ENCODE measurements at places on chromosomes 12 and 14.

- no peak for DNase-seq
Measured at GRCh38 chr12:82857276-82857675, 170.6 kb downstream of the TMTC2 start.

- no peak for DNase-seq
Measured at GRCh38 chr12:125389061-125389697, 323.9 kb downstream of the AACS start.

- DNase-seq: no peak
Measured at GRCh38 chr12:123891516-123892179, 81.0 kb downstream of the CCDC92 start.

GRCh38 chr12:27344760-27345159 is 12.1 kb downstream of the BMAL2 start:
- DNase-seq: no peak

- no peak for DNase-seq
Measured at GRCh38 chr12:48545833-48546469, 20.5 kb downstream of the OR8S1 start.

GRCh38 chr12:15580431-15580830 is 208.8 kb downstream of the EPS8 start:
- DNase-seq: no peak

DNA sequence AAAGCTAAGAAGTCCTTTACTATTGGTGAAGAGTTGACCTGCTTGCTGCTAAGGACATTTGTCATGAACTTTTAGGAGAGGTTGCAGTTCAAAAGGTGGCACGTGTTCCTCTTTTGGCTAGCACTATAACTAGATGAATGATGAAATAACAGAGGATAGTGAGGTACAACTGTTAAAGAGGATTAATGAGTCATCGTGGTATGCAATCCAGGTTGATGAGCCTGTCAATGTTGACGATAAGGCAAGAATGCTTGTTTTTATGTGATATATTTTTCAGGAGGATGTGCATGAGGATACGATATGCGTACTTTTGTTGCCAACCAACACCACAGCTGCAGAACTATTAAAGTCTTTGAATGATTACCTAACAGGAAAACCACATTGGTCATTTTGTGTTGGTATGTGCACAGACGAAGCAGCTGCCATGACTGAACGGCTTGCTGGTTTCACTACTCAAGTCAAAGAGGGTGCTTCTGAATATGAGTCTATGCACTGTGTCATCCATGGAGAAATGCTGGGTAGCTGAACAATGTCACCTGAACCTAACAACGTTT is 10.6 kb downstream of the CEP128 start:
- DNase-seq: peak; percentile 19

- DNase-seq: peak; percentile 45
Measured at GRCh38 chr12:81377771-81378170, 299.9 kb downstream of the ACSS3 start.

DNA sequence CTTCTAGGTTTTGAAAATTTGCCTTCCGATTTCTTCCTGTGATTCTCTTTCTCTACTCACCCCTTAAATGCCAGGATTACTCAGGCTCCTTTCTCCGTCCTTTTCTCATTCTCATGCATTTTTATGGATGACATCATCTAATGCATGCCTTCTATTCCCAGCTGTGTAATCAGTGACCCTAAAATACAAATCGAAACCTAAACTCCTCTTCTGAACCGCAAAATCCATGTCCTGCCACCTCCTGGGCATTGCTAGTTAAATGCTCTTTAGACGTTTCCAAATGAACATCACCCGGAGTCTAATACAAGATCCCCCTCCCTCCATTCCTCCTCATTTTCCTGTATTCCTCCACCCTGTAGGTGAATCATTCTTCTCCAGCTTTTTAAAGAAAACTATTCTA is 1703.1 kb upstream of the FLRT2 start:
- DNase-seq: no peak

- peak; percentile 93 for DNase-seq
Measured at GRCh38 chr12:3453990-3454680, 36.9 kb upstream of the PRMT8 start.

- no peak for DNase-seq
Measured at GRCh38 chr12:33438025-33438772, 1.4 kb downstream of the SYT10 start.

- peak; percentile 72 for DNase-seq
Measured at GRCh38 chr14:69013943-69014782, 35.1 kb upstream of the ACTN1 start.

GRCh38 chr14:87952307-87953094 is 40.5 kb downstream of the GALC start:
- no peak for DNase-seq

DNA sequence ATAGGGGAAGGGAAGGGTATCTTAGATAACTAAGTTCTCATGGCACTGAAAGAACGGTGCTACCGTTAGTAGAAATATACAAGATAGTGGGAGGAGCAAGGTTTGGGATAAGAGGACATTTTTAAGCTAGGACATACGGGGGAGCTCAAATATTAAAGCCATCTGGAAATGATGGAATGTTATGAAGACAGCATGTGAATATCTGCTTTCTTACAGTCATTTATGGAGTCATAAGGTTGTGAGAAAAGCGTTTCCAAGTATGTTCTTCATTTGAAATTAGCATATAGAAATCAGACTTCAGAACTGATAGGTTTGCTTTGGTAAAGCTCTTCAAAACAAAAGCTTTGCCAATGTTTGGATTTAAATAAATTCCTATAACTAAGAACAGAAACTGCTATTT is 62.3 kb downstream of the OTOGL start:
- no peak for DNase-seq

GRCh38 chr12:110782094-110782493 is 39.4 kb upstream of the PPP1CC start:
- no peak for DNase-seq

DNA sequence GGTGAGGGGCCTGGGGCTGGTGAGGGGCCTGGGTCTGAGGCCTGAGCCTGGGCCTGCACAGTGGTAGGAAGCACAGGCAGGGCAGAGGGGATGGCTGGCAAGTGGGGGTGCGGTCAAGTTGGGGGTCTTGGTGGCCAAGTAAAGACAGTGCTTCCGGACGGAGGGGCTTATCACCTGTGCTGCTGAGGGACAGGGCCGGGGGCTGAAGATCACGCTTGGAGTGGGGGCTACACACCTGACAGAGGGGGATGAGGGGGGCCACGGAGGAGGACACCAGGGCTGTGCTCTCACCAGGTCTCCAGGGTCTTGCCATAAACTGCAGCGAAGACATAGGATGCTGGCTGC is 12.2 kb downstream of the TEDC1 start:
- no peak for DNase-seq

GRCh38 chr14:68862954-68863594 is 70.2 kb upstream of the ZFP36L1 start:
- DNase-seq: peak; percentile 90

- DNase-seq: no peak
Measured at GRCh38 chr12:66118240-66118891, 12.2 kb downstream of the LLPH start.

- peak; percentile 85 for DNase-seq
Measured at GRCh38 chr14:58280954-58281787, 17.2 kb upstream of the ARID4A start.

DNA sequence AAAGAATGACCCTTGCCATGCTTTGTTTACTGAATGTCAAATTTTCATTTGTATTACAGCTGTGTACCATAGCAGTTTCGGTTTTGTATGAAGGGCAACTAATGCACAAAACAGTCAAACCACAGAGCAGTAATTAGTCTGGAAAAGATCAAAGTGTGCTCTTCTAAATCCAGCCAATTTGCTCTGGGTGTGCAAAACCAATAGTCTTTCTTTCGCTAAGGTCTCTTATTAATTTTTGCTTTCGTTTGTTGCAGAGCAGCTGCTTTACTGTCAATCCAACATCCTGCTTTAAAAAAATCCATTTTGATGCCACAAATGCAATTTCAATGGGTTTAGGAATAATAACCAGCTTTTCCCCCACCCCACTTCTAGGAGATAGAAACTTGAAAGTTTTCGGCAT is 114.2 kb downstream of the BRMS1L start:
- no peak for DNase-seq

GRCh38 chr12:98735821-98736220 is 90.7 kb downstream of the APAF1 start:
- DNase-seq: no peak

GRCh38 chr12:3730111-3730510 is 22.8 kb downstream of the CRACR2A start:
- no peak for DNase-seq

DNA sequence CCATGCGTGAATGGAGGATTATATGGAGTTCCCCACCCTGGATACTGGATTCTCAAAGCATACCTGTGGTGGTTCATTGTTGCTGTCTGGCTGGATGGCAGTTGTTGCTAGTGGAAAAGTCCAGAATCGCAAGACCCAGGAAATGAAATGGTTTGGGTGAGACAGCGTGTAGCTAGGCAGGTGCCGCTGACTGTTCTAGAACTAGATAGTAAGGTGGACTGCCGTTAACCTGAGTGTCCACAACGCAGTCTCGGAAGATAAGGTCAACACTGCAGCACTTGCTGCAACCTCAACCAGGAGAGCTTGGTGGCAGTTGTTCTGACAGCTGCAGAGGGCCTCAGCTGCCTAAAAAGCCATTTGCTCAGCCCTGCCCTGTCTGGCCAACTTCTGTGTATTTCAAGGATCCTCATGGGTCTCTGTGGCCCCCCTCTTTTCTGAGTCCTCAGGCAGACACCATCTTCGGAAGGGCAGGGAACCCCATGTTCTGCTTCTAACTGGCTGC is 15.5 kb upstream of the IRF2BPL start:
- peak; percentile 41 for DNase-seq

DNA sequence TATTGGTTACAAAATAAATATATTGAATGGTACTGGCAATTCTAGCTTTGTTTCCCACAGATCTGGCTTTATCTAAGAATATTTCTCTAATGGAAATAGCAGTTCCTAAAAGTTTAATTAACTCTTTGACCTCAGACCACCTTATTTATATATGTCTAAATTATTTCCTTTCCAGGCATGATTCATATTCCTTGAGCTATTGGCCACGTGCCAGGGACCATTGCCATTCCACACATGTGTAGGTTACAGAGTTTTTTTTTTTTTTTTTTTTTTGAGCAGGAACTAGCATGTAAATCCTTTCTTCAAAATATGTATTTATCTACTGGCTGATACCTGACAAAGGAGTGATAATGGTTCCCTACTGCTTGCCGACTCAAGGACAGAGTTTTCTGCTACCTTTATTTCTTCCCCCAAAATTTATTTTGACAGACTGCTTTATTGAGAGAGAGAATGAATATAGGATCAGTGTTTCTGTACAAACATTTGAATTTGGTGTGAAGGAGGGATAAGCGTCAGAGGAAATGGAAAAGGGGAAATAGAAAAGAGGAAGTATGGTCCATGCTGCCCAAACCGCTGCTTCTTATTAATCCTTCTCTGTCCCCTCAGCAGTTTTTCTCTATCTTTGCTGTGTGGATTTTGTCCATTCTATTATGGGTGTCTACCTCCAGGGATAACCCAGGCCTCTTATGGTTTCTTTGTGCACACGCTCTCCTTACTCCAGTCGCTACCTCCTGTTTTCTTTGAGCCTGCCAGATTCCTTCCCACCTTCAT is 36.4 kb downstream of the PDE3A start:
- DNase-seq: no peak

DNA sequence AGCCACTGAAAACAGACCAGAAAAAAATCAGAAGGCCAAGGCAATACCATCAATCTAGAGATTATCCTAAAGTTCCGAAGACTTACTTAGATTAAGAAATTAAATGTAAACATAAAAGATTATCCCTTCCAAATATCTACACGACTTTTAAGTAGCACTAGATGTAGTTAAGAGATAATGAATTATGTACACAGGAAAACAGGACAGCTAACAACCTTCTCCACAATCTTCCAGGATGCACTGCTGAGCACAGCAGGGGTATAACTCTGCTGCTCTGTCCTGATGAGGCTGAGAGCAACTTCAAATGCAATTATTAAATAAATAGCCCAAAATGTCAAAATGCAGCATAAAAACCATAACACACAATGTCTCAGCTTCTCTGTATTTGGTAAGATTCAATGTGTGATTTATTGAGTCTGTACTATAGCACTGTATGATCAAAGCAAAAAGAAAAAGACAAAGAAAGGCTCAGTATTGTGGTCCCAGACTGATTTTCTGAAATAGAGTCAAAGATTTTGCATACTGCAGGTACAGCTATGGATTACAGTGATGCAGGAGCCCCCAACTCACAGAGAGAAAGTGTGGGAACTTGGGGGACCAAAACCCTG is 56.9 kb downstream of the TMTC1 start:
- no peak for DNase-seq

GRCh38 chr14:106586098-106586704 is 1059.8 kb downstream of the TMEM121 start:
- no peak for DNase-seq

GRCh38 chr12:50005175-50005574 is 20.1 kb downstream of the RACGAP1 start:
- DNase-seq: no peak

GRCh38 chr12:43942379-43942778 is 106.5 kb downstream of the TMEM117 start:
- no peak for DNase-seq

DNA sequence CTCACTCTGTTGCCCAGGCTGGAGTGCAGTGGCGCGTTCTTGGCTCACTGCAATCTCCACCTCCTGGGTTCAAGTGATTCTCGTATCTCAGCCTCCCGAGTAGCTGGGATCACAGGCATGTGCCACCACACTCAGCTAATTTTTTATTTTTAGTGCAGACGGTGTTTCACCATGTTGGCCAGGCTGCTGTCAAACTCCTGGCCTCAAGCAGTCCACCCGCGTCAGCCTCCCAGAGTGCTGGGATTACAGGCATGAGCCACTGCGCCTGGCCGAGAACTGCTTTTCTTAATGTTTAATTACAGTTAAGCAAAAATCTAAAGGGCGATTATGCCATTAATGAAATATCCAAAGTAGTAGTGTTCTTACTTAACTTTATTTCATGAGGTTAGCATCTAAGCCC is 13.6 kb downstream of the YARS2 start:
- no peak for DNase-seq

- no peak for DNase-seq
Measured at GRCh38 chr12:58513301-58513834, 406.9 kb downstream of the LRIG3 start.

GRCh38 chr12:27614866-27615265 is 81.4 kb upstream of the REP15 start:
- DNase-seq: no peak

DNA sequence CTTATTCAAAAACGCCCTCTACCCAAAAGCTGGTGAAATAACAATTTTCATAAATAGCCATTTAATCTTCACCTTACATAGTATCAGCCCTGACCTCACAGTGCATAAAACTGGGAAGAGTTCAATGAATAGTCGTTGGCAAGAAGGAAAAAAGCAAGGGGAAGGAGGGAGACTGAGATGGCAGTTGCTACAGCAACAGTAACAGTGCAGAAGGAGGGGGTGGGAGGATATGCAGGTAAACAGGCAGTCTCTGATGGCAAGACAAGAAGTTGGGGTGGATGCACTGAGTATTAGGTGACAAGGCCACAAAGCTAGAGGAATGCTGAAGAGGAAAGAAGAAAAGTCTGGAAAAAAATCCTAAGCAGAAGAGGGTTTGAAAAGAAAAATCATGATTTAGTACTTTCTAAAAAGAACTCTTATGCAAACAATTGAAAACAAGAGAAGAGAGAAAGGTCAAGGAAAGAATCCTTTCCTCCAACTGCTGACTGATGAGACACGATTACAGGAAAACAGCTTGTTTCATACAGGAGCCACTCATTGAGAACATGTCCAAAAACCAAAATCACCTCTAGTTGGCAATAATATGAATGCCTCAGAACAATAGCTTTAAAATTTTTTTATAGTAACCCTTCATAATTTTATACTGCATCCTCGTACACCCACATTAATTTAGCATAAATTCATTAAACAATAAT is 56.0 kb downstream of the DCAF5 start:
- no peak for DNase-seq

GRCh38 chr14:58918066-58918738 is 270.3 kb upstream of the DAAM1 start:
- no peak for DNase-seq

- DNase-seq: peak; percentile 49
Measured at GRCh38 chr12:15209782-15210181, 11.4 kb downstream of the RERG start.
